ENCODE measurements at places on chromosomes 7 and 10.
A peak's percentile ranks its signal among the peaks of the same experiment; 100 is the strongest.

- DNase-seq: no peak
Measured at GRCh38 chr10:70756700-70757360, 28.3 kb downstream of the TBATA start.

DNA sequence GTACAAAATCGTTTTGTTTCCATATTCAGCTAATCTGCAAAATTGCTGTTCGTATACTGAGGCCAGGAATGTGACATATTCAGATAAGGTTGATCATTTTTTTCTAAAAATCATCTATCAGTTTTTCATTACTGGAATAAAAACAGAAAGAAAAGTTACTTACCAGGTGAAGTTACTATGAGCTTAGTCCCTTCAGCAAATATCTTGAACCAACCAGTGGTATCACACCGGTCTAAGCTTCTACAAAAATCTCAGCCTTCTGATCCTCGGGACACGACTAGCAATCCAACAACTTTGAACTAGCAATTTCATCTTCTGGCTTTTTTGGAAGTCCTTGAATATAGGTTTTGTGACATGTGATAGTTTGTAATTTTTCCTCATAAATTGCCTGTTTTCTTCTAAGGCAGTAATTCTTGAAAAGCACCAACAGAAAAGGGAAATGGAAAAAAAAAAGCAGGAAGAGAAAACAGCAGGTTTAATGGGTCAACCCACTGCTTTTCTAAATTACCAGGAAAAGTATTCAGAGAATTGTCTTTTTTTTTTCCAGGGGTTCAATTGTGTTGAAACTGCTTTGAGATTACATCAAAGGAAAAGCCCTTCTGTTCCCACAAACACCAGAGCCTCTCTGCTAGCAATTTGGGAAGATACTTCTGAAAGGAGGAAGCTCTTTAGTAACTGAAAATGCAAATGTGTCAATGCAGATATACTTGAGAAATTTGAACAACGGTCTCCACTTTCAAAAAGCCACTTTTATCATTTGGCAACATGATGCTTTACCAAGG, 2.9 kb upstream of the TARP start:
- DNase-seq: no peak

- no peak for DNase-seq
Measured at GRCh38 chr7:21617513-21617912, 74.7 kb downstream of the DNAH11 start.

GRCh38 chr7:11847336-11847735, 15.3 kb upstream of the THSD7A start:
- no peak for DNase-seq

DNA sequence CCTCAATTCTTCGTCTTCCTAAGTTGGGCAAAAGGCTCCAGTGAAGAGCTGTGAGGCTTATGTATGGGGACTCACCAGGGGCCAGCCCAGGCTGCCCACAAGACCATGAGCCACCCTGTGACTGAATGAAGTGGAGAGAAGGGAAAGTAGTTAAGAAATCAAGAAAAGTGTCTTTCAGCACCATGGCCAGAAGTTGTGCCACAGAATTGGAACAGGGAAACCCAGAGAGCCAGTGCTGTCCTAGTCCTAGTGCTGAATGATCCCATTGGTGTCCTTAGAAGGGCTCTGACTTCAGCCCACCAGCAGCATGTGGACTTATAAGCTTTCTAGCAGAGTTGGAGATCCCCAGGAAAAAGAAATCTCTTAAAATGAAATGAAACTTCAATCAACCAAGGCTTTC, 37.0 kb upstream of the CCSER2 start:
- DNase-seq: peak; percentile 81

DNA sequence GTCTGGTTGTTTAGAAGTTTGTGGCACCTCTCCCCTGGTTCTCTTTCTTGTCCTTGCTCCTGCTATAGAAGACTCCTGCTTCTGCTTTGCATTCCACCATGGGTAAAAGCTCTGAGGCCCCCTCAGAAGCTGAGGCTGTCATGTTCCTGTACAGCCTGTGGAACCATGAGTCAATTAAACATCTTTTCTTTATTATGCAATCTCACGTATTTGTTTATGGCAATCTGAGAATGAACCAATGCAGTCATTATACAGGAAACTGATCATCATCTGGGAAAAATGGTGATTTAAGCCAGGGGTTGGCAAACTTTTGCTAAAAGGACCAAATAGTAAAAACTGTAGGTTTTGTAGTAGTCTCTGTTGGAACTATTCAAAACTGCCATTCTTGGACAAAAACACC, 175.4 kb downstream of the CSTF2T start:
- DNase-seq: no peak

- peak; percentile 69 for DNase-seq
Measured at GRCh38 chr10:92238586-92239098, 52.2 kb downstream of the CPEB3 start.

DNA sequence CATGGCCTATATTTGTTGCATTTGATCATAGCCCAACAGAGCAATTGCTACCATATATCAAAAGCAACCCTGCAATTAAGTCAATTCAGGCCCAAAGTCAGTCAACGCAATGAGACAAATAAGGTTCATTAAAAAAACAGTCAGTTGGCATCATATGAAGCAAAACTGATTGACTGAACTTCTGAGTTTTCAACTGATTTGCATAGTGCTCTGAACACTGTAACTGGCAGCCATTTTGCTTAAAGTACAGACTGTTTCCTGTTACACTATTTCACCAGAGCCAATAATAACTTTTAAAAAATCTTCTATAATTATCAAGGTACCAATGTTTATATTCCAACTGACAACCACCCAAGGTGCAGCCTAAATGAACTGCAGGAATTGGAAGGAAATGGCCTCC, 68.4 kb upstream of the RAPGEF5 start:
- DNase-seq: no peak

GRCh38 chr7:34224281-34224680, 318.9 kb downstream of the BMPER start:
- no peak for DNase-seq

DNA sequence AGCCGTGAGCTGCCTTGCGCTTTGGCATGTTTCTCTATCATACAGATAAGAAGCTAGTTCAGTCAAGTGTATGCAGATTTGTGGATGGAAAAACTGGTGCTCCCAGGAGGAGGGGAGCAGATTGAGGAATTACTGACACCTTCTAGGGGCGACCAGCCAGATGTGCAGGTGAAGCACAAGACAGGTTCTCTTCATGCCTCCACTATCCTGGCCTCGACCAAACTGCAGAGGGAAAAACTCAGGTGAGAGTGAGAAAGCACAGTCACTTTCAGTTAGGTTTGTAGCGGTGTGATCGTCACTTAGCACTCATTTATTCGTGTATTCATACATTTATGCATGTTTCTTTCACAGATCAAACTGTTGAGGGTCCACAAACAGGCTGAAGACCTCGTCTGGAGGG, 600 bp upstream of the DBNL start:
- DNase-seq: no peak

DNA sequence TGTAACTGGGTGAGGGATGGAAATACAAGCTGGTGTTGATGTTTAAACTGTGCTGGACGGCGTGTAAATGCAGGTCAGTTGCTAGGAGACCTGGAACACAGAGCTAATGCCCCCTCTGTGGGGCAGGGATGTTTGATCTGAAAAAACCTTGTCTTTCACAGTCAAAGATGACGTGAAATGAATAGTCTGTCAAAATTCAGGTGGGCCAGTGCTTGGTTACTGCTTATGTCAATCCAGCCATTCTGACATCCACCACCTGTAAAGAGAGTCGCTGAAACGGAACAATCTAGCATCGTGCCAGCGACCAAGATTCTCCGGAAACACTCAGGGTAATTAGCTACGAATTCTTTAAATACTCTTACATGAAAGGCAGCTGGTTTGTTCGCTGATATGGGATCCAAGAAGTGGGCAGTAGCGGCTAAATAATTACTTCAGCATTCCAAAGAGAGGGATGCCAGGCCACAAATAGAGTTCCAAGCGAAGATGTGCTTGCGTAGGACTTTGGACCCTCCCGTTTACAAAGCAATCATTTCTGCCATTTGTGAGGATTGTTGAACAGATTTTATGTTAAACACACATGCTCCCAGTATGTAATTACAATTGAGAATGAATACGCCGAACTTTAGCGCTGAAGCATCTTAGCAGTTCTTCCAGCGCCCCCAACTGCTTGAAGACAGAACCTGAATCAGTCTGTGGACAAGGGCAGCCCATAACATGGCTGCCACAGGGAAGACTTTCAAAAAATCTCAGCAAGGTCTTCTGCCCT, 7.3 kb upstream of the ASB4 start:
- DNase-seq: peak; percentile 64

DNA sequence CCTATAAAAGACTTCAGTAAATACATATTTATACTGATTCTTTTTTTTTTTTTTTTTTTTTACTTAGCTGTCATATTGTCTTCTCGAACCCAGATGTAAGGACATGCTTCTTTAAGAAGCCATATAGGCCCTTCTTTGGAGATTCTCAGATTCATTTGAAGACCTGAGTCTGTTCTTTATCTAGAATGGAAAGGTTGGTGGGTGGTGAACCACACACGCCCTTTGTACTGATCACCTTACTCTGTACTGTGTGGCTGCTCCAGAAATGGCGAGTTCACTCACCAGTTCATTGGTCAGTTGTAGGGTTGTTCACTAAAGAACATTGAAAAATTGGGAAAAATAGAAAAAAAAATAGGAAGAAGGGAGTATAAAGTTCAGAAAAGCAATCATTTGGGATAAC, 32.5 kb downstream of the LANCL2 start:
- no peak for DNase-seq

DNA sequence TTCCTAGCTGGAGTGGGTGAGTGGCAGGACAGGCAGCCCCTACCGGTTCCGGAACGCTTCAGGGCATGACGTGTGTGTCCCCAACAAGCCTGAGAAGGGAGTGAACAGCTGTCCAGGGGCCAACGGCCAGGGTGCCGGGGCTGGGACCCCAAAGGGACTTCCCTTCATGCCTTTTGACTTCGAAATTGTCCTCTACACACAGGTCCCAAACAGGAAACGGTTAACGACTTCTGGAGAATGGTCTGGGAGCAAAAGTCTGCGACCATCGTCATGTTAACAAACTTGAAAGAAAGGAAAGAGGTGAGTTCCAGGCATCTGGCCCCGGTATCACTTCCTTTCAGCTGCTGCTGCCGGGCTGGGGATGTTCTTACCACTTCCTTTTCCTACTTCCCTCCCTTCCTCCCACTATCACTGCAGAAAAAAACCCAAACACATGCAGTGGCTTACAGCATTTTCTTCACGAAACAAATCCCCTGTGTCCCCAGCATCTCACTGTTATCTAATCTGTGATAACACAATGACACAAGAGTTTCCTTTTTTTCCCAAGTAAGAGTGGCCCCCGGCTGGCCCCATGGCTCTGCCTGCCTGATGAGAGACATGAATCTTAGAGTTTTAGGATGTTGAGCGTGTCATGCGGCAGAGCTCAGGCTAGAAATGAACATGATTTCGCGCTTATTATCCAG, 63.2 kb downstream of the MKI67 start:
- no peak for DNase-seq

- DNase-seq: no peak
Measured at GRCh38 chr10:23099079-23099478, 3.7 kb downstream of the MSRB2 start.

GRCh38 chr7:111301891-111302290, 211.0 kb downstream of the LRRN3 start:
- no peak for DNase-seq

- DNase-seq: no peak
Measured at GRCh38 chr7:117565226-117565625, 85.4 kb downstream of the CFTR start.

GRCh38 chr10:99433378-99434020, 3.1 kb upstream of the GOT1 start:
- no peak for DNase-seq

DNA sequence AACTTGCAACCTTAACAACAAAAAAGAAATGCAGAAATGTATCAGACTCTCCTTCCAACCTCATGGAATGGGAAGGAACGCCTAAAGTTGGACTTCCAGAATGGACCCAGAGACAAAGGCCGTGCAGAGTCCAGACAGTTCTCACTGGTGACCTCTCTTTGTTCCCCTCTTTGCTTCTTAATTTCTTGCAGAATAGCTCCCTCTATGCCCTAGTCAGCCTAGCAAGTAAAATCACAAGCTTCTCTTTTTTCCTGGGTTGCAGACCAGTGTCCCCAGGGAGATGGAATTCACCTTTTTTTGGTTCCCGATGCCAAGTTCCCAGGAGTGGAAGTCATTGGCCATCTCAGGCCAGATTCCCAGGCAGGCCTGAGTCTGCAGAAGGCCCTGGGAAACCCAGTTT, 278.0 kb downstream of the CCSER2 start:
- peak; percentile 13 for DNase-seq

GRCh38 chr7:135409845-135410542, 99.9 kb downstream of the CNOT4 start:
- no peak for DNase-seq

- no peak for DNase-seq
Measured at GRCh38 chr7:40493609-40494051, 358.8 kb downstream of the SUGCT start.

GRCh38 chr7:95501261-95501832, 15.6 kb downstream of the ASB4 start:
- no peak for DNase-seq

DNA sequence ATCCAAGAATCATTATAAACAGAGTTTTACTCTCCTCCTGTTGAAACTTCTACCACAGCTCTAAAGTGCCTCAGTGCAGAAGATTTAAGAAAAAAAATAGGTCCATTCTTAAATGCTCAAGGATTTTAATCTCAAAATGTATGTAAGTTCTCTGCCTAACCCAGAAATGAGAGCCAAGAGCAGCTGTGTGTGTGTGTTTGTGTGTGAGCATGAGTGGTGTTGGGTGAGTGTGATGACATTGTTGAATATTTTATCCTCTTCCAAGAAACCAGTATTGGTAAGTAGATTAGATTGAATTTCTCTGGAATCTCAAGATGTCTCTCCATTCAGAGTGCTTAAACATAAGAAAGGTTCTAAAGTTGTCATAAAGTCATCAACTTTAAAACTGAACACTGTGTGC, 363.6 kb upstream of the NFE2L3 start:
- DNase-seq: no peak

GRCh38 chr7:87111877-87112276, 40.4 kb upstream of the DMTF1 start:
- no peak for DNase-seq

DNA sequence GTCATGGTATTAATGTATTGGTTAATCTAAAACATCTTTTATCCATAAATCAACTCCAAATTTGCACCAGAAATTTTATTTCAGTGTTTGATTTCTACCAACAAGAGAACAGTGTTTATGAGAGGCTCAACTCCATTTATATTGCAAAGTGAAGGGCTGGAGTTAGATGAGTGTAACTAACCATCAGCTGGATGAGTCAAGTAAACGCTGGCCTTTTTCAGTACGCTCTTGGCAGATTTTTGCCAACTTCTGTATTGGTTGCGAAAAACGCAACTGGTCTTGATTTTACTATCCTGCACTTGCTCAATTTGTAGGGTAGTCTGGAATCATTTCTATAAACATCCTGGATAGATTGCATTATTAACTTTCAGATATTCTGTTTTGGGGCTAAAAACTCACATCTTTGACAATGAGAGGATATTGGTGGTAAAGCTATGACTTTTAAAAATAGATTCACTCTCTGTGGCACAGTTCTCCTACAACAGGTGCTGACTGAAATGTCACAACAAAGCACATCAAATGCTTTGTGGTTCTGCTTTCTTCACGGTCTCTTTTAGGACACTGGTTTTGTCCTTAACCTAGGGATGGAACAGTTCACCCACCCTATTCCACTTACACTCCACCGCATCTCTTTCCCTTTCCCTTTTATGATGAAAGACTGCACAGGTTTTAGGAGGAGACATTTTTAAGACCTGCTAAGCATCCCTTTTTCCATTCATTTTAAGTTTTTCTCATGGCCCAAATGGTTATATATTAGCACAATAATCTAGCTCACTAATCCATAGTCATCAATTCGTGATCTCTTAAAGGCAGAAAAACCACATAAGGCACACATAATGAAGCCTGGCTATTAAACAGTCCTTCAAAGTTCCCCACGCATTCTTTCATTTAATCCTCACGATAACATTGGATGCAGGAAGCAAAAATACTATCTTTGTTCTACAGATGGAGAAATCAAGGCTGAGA, 12.8 kb downstream of the CACNA2D1 start:
- no peak for DNase-seq
